SJSA1 (cell line): ENCODE measurements at places on chromosomes 6 and 20.

DNA sequence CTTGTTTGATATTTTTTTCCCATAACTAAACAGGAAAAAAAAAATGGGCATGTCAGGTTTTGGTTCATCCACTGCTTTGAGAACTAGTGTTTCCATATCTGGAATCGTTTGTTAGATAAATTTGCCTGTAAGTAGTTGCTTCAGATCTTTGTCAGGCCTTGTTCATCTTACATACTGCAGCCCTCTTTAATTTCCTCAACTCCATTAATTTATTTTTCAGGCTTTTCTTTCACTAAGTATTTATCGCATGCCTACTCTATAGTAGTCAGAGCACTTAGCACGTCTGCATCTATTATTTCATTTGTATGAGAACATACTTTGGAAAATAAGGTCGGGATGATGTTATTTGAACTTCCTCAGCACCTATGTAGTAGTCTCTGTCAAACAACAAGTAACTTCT lies 80.9 kb downstream of the CAP2 start:
- DNase-seq, result no peak

- DNase-seq, result no peak
Observed at GRCh38 chr6:116136933-116137340, 11.0 kb upstream of the COL10A1 start.

DNA sequence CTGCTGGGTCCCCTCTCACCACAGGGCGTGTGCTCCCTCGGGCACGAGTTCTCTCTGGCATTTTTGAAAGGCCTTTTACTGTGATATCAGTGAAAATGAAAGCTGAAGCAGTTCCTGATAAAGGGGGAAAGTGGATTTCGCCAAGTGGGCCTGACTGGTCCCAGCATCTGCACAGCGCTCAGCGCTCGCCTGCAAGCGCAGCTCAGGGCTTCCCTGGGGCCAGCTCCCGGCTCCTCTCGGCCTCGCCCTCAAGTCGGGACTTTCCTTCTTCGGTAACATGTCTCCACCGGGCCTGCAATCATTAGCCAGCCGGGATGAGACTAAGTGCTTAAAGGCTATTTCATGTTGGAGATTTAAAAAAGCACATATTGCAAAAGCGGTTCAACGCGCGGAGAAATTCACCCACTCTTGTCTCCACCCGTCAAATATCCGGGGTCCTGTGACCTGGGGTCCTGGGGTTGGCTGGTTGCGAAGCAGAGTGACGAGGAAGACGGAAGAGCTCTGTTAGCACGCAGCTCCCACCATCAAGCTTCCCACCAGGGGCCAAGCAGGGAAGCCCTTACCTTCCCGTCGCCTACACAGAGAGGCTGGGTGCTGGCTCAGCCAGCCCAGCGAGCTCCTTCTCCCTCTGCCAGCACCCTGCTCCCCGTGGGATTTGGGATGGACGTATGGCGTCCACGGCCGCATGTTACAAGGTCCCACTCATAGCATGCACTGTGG lies 114.1 kb downstream of the SMOC2 start:
- no peak for DNase-seq

DNA sequence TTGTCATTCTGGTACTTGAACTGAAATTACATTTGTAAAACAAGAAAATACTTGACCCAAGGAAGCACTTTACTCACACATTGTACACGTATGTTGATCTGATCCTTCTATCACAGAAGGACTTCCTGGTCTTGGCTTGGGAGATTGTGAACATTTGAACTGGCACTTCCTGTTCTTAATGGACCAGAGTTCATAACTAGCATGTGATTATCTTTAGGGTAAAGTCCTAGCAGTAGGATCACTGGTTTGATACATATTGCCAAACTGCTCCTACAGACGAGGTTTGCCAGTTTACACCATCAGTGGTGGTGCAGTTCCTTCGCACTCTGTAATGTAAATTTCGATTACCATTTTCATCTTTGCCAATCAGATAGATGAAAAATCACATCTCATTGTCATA lies 12.7 kb downstream of the HECA start:
- DNase-seq, result no peak

DNA sequence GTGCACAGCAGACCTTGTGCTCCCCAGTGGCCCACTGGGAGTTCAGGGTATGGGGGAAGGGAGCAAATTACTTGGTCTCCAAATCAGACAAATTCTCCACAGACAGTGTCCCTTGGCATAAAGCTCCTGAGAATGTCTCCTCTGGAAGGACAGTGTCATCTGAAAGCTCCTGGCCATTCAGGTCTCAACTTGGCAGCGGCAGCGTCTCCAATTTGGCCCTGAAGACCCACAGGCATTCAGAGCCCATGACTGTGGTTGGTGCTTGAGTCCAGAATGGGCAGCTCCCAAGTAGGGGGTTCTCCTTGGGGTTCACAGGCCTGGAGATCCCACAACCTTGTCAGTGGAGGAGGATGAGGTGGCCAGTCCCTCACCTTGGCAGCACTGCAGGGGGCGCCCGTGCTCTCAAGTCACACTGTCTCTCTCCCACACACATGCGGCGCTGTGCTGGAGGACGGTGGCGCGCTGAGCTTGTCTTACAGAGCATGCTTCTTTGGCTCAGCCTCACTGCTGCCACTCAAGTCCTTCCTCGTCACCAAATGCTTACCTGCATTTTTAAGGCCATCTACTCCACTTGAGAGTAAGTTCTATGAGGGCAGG lies 20.7 kb downstream of the DYNLRB1 start:
- DNase-seq, result no peak

- DNase-seq, result peak; percentile 99
Observed at GRCh38 chr6:10694302-10695085, at the start of the genes C6orf52 and PAK1IP1. Gene C6orf52, minus strand, starts transcription at chr6:10694616. Its CDS starts 7,066 bp downstream, at chr6:10687550. Gene PAK1IP1, plus strand, starts transcription at chr6:10694972. Its CDS starts 14 bp downstream, at chr6:10694986.

- no peak for DNase-seq
Observed at GRCh38 chr6:25756382-25757363, 2.1 kb downstream of the SLC17A4 start.

GRCh38 chr6:170227521-170227983 lies 63.3 kb downstream of the DLL1 start:
- no peak for DNase-seq

DNA sequence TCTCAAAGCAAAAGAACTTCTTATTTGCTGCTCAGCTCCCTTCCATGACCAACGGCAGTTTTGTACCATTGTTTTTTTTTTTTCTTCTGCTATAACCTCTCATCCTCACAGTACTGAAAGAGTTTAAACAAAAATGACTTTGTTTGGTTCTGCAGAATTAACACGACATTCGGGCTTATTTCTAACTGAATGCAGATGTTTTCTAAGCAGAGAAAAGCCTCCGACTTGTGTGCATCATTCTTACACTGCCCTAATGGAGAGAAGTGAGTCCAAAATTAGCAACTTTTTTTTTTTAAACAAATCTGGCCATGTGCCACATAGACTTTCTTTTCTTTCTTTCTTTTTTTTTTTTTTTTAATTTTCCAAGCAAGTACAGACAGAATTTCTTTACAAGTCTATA lies 382.7 kb downstream of the HDGFL1 start:
- no peak for DNase-seq

GRCh38 chr6:13453771-13454251 lies 33.6 kb downstream of the GFOD1 start:
- DNase-seq, result peak; percentile 57

DNA sequence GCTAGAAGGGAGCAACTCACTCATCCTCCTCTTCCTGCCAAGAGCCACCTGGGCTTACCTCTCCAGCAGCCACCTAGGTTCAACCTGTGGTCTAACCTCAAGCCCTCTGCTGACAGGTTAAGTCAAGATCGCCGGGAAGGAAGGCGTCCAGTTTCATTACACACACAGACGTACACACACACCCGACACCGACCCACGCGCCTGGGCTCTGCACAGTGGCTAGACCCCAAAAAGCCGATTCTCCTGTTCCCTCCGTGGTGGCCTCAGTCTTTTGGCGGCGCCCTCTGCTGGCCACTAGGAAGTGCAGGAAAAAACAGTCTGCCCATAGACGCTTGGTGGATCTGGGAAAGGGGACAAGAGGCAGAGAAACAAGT lies 52.8 kb downstream of the MRPL14 start:
- DNase-seq, result peak; percentile 79

- DNase-seq, result no peak
Observed at GRCh38 chr20:62782893-62783278, 13.4 kb upstream of the MRGBP start.

- DNase-seq, result no peak
Observed at GRCh38 chr6:168400037-168400436, 40.9 kb upstream of the SMOC2 start.

- DNase-seq, result no peak
Observed at GRCh38 chr20:22626496-22626895, 42.1 kb upstream of the FOXA2 start.

DNA sequence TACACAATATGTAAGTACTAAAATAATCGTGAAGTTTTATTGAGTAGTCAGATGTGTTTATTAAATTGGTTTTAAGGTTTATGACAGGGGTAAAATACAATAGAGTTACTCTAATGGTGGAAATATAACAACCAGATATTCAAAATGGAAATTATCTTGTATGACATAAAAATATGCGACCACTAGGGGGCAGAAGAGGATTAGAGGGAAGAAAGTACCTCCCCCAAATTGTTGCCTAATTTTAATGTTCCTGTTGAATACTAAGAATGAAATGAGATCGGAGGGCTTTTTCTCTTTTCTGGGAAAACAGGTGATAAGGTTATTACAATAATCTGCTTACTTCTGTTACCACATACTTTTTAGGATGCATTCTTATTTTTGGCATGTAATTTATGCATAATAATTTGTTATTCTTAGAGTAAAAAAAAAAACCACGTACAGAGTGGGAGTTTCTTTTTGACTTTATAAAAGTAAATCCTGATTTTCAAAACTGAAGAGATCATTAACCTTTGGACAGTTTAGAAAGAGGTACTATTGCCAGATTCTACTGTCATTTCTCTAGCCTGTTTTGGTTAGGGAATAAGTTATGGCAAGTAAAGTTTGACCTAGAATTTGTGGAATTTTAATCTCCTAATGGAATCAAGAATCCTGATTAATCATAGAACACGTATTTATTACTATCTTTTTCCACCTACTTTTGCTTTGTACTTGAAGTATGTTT lies 159.2 kb downstream of the CD109 start:
- no peak for DNase-seq

DNA sequence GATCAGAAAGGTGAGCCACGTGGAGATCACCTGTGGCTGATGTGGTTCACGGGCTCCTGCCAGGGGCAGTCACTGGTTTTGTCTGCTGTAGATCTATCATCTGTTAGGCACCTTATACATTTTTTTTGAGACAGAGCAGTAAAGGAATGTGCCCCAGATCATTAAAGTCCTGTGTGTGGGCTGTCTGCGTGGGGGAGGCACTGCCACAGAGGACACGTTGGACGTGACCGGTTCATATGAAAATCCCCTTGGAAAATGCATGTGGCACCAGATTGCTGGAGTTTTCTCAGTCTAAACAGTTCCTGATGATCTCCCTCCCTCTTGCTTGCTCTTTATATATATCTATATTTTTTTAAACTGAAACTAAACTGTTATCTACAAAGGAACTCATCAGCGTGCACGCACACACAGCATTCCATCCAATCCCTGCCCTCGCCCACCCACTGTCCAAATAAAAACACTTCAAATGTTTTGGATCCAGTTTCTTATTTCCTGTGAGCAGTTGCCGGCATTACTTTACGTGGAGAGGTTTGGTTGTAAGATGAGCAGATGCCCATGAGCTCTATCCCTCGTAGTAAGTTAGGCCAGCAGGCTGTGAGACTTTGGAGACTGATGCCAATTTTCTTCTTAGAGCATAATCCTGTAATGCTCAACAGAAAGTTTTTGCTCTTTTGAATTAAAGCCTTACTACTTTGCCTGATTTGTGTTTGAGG lies 161.6 kb upstream of the EXOC2 start:
- DNase-seq, result peak; percentile 91

GRCh38 chr20:49705358-49705757 lies 8.3 kb downstream of the B4GALT5 start:
- no peak for DNase-seq

DNA sequence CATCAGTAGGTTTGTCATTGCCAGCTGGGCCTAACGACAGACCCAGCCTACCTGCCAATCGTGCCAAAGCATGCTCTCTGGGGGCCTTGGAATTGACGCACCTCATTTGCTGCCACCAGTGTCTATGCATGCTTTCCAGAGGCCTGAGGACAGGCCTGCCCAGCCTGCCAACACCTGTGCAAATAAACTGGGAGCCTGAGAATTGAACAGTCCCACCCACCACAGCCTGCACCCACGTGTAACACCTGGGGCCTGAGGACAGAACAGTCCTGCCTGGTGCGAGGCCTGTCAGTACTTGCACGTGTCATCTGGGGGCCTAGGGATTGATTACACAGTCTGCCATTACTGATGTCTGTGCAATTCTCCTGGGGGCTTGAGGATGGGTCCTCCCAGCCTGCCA lies 6.2 kb upstream of the RNF217 start:
- DNase-seq, result no peak

DNA sequence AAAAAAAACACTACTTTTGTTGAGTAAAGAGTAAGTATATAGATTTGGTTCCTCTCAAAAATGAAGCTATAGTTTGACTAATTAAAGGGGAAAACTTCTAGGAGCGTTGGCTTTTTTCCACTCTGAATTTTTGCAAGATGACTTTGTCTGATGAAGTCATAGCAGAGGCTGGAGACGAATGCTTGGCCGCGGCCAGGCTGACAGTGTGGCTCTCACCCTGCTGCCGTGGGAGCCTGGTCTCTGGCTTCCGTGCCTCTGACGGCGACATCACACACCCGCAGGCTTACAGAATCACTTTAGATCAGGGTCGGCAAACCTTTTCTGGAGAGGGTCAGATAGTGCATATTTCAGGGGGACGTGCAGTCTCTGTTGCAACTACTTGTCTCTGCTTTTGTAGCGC lies 145.0 kb downstream of the PHACTR3 start:
- no peak for DNase-seq

- DNase-seq, result no peak
Observed at GRCh38 chr6:105892577-105893262, 193.4 kb upstream of the PRDM1 start.

GRCh38 chr6:136534268-136534667 lies 16.0 kb downstream of the MAP7 start:
- no peak for DNase-seq

DNA sequence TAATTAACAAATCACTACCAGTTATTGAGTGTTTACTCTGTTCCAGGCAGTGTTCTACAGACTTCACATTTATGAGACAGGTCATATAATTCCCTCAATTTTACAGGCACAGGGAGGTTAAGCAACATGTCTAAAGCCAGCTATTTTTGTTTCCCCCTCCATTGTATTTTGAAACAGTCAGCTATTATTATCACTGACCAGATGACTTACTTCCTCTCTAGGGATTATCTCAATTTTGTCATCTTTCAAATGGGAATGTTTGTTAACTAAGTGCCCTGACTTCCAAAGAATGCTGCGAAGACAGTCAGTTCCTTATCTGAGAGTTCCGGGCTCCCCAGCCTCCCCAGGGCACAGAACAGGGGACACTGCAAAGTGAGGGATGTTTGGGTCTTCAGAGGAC lies 5.6 kb upstream of the CNPY3 start:
- no peak for DNase-seq

DNA sequence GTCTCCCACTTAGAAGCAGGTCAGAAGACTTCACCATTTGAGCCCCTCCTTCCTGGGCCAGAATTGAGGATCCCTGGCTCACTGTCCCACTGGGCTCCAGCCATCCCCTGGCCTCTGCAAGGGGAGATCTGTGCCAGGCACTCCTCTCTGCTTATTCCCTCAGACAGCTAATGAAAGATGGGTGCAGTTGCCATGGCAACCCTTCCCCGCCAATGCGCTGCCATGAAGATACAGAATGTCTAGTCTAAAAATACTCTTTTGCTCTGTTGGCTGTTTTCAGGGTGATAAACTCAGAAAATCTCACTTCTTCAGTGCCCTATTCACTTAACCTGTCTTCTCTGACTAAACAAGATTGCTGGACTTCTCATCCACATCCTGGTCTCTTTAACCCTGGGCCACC lies 13.6 kb upstream of the TTLL2 start:
- DNase-seq, result no peak
